Psoas muscle (tissue), 8 donors: ENCODE measurements at places on chromosomes 16 and 17. TPM values are rescaled to one million over a fixed set of nuclear protein-coding genes. Genes with fewer than 3 reads are reported as not detected.

SMIM36 gene
- total RNA-seq, result not detected

SLC6A4 gene
- total RNA-seq, result not detected

NPIPB6 gene
- total RNA-seq, result 0.76 TPM

C17orf78 gene
- not detected for total RNA-seq

CSF3 gene
- total RNA-seq, result 39.8 TPM

TRPV3 gene
- 0.82 TPM for total RNA-seq

PYDC1 gene
- not detected for total RNA-seq

GRCh38 chr16:84514874-84515835 is 10.7 kb upstream of the MEAK7 start:
- no peak for DNase-seq

DNA sequence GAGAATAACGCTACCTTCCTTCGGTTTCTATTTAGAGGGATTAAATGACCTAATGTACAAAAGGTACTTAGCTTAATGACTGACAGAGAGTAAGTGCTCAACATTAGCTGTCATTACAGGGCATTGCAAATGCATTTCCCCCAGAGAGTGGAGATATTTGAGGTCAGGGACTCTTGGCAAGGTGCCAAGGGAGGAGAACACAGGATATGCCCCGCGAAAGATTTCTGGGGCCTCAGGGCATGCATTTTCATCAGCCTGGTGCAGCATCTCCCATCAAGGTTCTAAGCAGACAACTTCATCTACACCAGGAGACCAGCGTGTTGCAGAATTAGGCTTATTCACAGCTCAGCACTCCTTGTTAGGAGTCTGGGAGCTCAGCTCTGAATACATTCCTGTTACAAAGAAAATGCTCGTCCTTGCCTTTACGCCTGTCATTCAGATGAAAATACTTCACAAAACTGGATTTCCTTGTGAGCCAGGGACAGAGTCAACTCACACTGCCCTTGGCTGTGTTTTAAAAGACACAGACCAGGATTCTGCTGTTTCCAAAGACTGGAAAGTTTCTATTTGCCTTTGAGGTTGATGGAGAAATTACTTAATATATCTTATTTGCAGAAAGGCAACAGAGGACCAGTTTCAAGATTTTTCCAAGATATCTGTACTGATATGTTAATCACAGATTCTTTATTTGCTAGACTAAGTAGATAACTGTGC is 108.2 kb downstream of the VAT1L start:
- no peak for DNase-seq

DNA sequence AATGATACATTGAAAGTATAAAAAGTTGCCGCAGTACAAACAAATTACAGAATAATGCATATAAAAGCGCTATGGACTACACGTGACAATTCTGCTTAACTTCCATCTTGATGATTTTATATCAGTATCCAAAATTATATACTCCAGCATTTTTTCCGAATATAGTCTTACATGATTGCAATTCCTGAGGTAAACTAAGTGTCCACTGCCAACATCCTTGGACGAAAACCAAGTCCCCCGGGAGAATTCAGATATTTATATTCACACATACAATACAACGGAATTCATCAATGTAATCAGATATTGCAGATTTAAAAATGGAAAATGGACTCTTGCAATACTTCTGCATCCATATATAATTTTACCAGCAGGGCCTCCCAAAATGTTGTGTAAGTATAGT is 8.9 kb upstream of the MYH11 start:
- DNase-seq, result no peak

DNA sequence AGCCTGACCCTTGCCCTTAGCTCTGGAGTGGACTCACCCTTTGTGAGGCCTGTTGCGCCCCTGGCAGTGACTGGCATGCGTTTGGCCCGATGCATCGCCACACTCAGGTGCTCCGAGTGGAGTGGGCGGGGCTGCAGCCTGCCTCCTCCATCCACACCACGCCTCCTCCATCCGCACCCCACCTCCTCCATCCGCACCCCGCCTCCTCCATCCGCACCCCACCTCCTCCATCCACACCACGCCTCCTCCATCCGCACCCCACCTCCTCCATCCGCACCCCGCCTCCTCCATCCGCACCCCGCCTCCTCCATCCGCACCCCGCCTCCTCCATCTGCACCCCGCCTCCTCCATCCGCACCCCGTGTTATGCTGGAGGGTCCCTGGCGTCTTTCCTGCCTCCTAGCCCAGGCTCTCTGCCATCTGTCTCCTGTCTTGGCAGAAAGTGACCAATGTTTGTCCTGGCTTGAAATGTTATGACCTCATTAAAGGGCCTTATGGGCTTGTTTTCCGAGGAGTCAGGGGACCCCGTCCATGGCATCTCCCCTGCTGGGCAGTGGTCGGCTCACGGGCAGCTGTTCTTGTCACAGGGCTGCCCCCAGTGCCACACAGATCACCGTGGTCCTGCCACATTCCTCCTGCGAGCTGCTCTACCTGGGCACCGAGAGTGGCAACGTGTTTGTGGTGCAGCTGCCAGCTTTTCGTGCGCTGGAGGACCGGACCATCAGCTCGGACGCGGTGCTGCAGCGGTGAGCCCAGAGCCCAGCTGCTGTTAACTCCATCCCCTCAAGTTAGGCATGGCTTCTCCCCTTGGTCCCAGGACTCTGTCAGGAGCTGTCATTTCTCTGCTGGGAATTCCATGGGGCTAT is 28.7 kb upstream of the MYO15B start:
- DNase-seq, result no peak

GRCh38 chr16:56428091-56428490 is 2.7 kb upstream of the AMFR start:
- no peak for DNase-seq

GRCh38 chr17:72926171-72926570 is 166.3 kb downstream of the SLC39A11 start:
- no peak for DNase-seq

DNA sequence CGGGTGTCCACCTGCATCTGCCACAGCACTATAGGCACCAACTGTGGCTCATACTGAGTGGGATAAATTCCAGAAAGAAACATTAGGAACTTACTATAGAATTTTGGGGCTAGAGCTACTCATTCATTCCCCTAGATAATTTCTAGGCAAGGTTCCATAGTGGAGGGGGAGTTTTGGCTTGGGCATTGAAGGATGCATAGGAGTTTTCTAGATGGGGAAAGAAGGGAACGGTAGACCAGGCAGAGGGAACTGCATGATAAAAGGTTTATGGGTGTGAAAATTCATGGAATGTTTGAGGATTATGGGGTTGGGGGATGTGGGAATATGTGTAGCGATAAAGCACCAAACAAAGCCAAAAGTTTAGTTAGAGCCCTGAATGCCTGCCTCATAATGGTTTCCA is 35.5 kb downstream of the IL4R start:
- DNase-seq, result no peak
